Right atrium auricular region (tissue), 2 donors: ENCODE measurements at places on chromosomes 12 and 14. TPM values are rescaled to one million over a fixed set of nuclear protein-coding genes. Genes with fewer than 3 reads are reported as not detected.

GRCh38 chr14:69979882-69980281 is 100.7 kb downstream of the SMOC1 start:
- H3K27ac ChIP-seq: no peak overlapping the region
- no peak overlapping the region for H3K4me3 ChIP-seq
- peaks cover 8% of the 10 kb centered on the region for H3K4me1 ChIP-seq
- no peaks in the 10 kb centered on the region for H3K27me3 ChIP-seq
- H3K36me3 ChIP-seq: no peaks in the 10 kb centered on the region
- no peak for DNase-seq

- H3K36me3 ChIP-seq: no peaks in the 10 kb centered on the region
- H3K4me3 ChIP-seq: no peak overlapping the region
- no peaks in the 10 kb centered on the region for H3K27me3 ChIP-seq
- peaks cover 21% of the 10 kb centered on the region for H3K4me1 ChIP-seq
These were observed 35.0 kb upstream of the CORO1C start for GRCh38 chr12:108766294-108766693.

CEP170B gene
- 7.9 TPM for total RNA-seq

RIMBP2 gene
- not detected for total RNA-seq

DNA sequence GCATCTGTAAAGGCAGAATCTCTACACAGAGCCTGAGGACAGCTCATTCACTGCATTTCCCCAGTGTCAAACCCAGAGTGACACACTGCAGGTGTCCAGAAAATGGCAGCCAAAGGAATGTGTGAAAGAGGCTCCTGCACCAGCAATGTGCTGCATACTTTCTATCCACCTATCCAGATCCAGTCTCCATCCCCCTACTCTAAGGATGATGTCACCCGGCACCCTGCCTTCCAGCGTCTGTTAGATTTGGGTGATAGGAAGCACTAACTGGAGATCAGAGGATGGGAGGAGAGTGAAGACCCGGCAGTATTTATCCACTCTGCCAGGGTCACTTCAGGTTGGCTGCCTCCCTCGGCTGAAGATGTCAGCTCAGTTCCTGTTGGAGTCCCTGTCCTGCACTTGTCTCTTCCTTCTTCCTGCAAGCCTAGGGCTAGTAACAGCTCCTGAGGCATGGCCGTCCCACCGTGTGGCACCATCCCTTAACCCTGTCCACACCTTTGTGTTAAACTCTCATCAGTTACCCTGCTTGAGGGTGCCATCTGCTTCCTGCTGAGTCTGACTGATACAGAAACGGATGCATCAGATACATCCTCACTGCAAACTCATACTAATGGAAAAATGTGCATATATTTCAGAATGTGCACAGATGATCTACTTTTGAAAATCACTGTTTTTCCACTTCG is 13.0 kb upstream of the GPR68 start:
- DNase-seq: no peak
- no peak overlapping the region for H3K4me3 ChIP-seq
- peak overlapping the region; percentile 51 for H3K27ac ChIP-seq
- no peaks in the 10 kb centered on the region for H3K36me3 ChIP-seq
- H3K4me1 ChIP-seq: peaks cover 31% of the 10 kb centered on the region
- H3K27me3 ChIP-seq: no peaks in the 10 kb centered on the region

SLC4A8 gene
- total RNA-seq: 0.28 TPM

DNA sequence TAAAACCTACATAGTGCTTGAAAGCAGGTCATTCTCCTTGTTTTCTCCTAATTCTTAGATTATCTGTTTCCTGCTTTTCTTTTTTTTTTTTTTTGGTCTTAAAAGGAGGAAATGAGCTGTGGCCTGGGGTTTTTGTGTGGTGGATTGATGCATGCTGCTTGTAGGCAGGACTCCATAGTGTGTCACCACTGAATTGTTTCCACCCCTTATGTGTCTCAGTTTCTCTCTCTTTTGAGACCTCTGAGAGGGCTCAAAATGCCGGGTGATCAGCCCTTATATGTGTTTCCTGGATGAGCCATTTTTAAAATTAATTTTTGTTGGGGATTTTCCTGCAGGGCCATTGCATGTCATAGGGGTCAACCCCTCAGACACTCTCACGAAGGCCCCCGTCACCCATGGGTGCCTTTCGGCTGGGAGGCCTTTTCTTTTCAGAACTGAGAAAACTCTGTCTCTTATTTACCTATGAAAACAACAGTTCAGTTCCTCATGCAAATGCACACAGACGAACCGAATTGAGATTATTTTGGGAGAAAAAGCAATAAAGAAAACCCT is 32.0 kb upstream of the LRRK2 start:
- H3K27me3 ChIP-seq: no peaks in the 10 kb centered on the region
- H3K27ac ChIP-seq: no peak overlapping the region
- no peaks in the 10 kb centered on the region for H3K4me1 ChIP-seq
- no peak for DNase-seq
- no peak overlapping the region for H3K4me3 ChIP-seq

DNA sequence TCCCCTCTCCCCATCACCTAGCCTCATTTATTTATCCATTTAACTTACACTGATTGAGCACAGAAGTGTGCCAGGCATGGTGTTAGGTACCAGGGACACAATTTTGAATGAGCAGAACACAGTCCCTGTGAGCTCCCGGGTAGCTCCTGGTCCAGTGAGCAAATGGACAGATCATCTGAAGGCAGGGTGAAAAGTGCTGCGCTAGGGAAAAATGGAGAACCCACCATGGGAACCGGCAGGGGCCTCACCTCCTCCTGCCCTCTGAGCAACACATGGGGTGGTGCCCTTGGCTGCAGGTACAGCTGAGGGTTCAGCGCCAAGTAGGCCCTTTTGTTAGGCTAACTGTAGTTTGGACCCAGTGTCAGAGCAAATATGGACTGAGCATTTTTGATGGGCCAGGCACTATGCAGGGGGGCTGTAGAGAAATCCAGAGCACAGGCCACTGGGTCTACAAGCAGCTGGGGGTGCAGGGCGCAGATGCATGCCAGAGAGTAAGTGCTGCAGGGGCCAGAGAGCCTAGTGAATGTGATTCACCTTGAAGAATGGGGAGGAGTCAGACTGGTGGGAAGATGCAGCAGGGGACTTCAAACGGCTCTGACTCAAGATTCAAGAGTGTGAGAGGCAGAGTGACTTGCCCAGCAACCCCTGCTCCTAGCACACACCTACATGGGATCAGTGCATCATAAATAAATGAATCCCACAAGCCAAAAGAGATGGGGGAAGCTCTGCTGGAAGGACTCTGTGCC is 28.2 kb downstream of the LTBP2 start:
- no peak overlapping the region for H3K4me3 ChIP-seq
- no peaks in the 10 kb centered on the region for H3K27me3 ChIP-seq
- H3K4me1 ChIP-seq: peaks cover 47% of the 10 kb centered on the region
- H3K27ac ChIP-seq: peak overlapping the region; percentile 43
